Kidney glomerular epithelial cell (primary cell): ENCODE measurements at places on chromosomes 11 and 22.
A peak's percentile ranks its signal among the peaks of the same experiment; 100 is the strongest.

GRCh38 chr11:106070606-106071005, 6.5 kb downstream of the KBTBD3 start:
- no peak for DNase-seq

DNA sequence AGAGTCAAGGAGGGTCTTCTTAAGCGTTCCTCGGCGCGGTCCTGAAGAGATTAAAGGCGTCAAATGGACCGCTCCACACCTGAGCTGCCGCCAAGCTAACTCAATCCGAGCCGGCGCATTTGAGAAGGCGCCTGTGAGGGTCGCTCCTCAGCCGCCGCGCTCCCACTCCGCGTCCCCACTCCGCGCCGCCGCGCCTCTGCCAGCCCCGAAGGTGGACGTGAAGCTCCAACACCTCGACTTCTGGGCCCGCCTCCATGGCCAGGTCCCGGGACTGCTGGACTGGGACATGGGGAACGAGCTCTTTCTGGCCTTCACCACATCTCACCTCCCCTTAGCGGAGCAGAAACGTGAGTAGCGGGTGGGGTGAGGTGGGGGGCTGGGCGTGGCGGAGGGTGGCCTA, at the start of gene FOXR1:
FOXR1 (plus strand) TSS at position 116 of the 400 bp plus-strand sequence; CDS start at position 287, 171 bp downstream.
- DNase-seq: no peak

GRCh38 chr11:69306821-69307220, 12.9 kb downstream of the MYEOV start:
- DNase-seq: no peak

DNA sequence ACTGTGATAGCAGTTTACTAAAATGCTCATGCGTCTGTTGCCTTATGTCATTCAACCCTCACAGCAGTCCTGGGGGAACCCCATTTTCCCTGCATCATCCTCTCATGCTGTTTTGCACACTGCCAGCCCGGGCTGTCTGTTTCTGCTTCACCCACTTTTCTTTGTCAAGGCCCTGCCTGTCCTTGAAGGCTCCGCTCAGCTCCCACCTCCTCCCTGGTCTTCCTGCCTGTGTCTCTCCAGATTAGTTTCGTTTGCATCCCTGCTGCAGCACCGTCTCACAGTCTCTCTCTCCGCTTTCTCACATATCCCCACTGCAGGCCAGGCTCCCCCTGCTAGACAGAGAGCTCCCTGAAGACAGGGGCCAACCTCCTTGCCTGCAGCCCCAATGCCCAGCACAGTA, 29.9 kb downstream of the SERPINH1 start:
- DNase-seq: no peak

GRCh38 chr11:62472063-62472884, 53.4 kb downstream of the SCGB1A1 start:
- no peak for DNase-seq

DNA sequence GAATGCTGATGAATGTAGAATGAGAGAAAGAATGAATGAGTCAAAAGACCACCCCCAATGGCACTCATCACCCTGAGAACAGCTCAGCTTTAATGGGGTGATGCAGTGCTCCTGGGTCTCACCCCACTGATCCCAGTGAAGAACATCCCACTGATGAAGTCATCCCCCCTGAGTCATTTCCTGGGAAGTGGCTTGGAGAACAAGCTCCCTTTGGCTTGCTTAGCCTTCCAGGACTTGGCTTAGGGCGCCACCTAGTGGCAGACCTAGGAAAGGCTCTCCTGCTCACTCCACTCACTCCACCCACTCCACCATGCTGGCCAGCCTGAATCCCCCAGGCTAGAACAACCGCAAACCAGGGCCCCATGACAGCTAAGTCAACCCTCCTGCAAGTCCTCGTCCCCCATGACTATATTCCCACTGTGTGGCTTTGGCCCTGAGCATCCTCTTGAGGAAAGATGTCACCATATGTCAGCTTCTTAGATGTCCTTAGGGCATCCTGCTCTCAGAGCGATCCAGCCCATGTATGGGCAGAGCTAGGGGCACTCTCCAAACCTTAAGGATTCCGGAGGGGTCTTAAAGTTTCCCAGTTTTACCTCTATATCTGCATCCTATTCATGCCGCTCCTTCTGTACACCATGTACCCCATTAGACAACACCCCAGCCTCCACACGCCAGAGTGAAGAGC, 17.8 kb upstream of the TMPRSS13 start:
- peak; percentile 92 for DNase-seq

- no peak for DNase-seq
Measured at GRCh38 chr11:134149371-134149770, 74.4 kb downstream of the NCAPD3 start.

GRCh38 chr11:73629907-73630306, 16.5 kb upstream of the PLEKHB1 start:
- DNase-seq: no peak

DNA sequence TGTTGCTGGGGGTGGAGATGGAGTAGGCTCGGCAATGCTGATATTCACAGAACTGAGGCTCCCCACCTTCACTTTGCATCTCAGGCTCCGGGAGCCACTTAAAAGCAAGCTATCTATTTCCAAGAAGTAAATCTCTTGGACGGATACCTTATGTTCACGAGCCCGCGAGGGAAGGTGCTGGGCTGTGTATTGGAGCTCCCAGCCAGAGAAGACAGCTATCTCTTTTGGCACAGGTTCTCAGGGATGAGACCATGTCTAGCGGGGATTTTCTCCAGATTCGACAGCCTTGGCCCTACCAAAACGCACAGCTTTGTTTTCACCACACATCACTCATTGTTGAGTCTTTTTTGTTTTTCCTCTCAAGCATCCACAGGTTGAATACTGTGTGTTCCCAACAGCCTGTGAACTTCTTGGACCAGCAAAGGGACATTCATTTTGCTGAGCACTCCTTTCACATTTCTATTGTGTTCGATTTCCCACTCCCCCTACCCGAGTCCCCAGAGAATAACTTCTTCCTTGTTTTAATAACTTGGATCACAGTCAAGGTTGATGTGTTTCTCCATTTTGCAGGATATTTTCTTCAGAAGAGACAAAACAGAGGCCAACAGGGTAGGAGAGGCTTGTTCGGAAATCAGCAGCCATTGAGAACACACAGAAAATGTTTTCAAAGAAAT, 23.3 kb downstream of the WT1 start:
- no peak for DNase-seq
